Activated T-helper 1 cell treated with anti-CD3 and anti-CD28 coated beads, Interleukin-12 subunit alpha, Interleukin-12 subunit beta, Interleukin-2, Interleukin-4 antibody, amounts not matched to agents 30 ng/mL and 10 ng/mL and 1 ng/mL, durations not matched to agents 14 hours and 24 hours and 36 hours (primary cell): ENCODE measurements at places on chromosomes 3 and 15.

DNA sequence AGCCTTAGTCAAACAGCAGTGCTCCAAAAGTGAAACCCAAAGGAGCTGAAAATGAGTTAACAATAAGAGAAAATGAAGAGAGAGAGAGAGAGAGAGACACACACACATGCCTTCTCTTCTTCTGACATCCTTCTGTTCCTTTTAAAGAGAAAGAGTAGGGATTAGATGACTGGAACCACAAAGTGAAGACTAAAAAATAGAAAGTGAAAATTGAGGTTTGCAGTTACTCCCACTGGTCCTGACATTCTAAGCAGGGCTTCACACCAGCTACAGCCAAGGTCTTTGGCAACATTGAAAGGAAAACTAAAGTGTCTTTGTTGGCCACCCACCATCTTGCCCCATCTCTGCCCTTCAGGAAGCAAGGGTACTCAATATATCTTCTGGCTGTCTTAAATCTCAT is 59.2 kb downstream of the USP50 start:
- DNase-seq: no peak

- no peak for DNase-seq
These were observed 10.4 kb upstream of the POLR2M start for GRCh38 chr15:57696146-57696545.

GRCh38 chr3:15800780-15801179 is 3.0 kb upstream of the ANKRD28 start:
- no peak for DNase-seq

DNA sequence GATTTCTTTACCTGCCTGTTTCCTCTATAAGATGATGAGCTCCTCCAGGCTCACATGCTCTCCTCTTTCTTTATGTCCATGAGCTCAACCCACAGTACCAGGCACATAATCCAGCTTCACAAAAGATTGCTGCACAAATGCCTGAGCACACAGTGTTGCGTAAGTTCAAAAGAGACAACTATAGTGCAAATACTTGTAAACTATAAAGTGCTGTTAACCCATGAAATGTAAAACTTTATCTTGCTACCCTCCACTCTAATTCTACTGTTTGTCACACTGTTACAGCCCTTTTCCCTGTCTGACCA is 101.0 kb upstream of the LPP start:
- no peak for DNase-seq

DNA sequence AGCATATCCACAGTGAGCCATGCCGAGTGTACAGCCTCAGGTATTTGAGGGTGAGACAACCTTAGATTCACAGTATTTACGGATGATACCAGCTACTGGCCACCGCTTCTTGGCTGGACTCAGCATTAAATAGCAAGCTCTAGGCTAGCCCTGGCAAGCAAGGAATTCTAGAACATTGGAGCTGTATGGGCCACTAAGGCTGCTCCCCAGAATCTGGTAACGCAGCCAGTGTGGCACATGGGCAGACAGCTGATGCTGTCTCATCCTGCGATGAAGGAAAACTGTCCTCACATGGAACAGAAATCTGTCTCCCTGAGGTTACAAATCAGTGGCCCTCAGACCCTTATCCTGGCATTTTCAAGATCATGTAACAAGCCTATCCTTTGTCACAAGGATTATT is 57.6 kb upstream of the RGMA start:
- DNase-seq: no peak

- no peak for DNase-seq
These were observed 44.2 kb upstream of the ZBED2 start for GRCh38 chr3:111639316-111639715.

DNA sequence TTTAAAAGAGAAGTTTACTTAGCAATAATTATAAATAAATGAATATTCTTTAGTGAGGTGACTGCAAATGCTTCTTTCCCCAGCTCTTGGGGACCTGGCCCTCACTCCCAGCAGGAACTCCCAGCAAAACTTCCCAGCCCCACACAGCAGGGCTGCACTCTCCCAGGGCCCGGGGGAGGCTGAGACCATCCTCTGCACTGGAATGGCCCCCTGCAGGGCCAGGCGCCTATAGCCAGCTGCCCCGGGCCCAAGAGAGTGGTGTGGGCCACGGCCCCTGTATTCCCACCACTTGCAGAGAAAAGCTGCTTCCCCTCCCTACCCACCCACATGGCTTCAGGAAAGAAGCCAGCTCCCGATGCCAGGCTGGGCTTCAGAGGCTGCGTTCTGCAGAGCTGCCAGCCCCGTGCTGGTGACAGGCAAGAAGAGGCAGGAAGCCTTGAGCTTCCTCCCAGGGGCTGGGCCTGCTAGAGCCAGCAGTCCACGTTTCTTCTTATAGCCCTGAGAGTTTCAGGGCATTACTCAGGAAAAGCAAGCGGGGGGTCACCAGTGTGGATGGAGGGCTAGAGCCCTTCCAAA is 20.0 kb downstream of the IDH2 start:
- DNase-seq: no peak

GRCh38 chr3:12370758-12371157 is 81.9 kb downstream of the PPARG start:
- DNase-seq: no peak

GRCh38 chr15:84598250-84598649 is 2.6 kb upstream of the ZSCAN2 start:
- peak; percentile 23 for DNase-seq

- DNase-seq: no peak
These were observed 15.3 kb upstream of the FMN1 start for GRCh38 chr15:33209575-33210481.

DNA sequence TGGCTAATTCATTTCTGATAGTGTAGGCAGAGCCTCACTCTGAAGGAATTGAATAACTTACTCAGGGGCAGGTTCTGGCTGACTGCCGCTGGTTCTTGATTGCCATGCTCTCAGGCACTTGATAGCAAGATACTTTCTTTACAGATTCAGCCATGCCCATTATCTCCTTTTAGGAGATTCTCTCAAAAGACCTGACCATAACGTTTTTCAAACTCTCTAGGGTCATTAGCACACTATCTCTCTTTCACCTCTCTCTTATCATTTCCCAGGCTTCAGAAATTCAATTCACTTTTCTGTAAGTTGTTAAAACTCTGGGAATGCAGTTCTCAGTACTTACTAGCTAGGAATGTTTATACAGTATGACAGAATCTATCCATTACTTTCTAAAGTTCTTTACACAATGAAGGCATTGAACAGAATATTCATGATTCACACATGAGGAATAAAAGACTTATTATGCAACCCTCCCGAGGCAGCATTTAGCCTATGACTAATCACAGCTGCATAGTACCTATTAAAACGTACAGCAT is 850.3 kb upstream of the CADM2 start:
- no peak for DNase-seq

DNA sequence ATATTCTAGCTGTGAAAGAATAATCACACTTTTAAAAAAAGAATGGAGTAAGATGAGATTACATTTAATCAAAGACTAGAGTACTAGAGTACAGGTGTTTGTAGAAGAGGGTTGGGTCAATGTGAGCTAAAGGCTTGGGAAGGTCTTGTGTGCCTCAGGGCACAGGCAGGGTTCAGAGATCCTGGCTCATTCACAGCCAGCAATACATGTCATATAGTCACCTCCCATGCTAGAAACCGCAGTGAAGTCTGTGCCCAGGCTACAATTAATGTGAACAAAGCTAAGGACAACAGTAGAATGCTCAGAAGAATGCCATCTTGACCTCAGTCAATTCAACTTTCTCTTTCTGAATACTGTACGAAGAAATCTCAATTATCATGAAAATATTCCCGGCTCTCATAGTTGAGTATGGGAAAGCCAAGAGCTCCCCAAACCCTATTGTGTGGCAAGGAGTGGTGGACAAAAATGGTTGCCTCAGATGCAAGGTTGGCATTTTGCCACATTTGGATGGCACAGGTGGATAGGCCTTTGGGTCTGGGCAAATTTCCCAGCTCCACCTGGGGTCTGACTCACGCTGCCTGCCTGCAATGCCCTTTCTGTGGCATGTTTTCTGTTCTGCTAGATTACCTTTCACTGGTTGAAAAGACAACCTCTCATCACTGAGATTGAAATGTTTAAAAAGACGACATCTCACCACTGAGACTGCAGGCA is 70.2 kb downstream of the NMD3 start:
- DNase-seq: no peak

DNA sequence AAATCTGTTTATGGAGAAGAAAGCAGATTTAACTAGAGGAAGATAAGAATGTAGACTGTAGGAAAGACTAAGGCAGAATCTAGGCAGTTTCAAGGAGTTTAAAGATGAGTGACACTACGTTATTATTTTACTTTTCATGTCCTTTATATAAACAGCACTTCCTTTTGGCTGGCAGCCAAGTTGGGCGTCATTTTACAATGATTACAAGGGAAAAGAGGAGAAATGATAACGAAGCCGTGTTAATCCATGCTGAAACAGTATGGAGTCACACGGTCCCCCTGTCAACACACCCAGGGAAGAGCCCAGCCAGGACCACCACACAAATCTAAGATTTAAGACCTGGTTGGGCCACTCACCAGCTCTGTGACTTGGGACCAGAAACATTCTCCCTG is 83.7 kb upstream of the NEO1 start:
- DNase-seq: no peak

DNA sequence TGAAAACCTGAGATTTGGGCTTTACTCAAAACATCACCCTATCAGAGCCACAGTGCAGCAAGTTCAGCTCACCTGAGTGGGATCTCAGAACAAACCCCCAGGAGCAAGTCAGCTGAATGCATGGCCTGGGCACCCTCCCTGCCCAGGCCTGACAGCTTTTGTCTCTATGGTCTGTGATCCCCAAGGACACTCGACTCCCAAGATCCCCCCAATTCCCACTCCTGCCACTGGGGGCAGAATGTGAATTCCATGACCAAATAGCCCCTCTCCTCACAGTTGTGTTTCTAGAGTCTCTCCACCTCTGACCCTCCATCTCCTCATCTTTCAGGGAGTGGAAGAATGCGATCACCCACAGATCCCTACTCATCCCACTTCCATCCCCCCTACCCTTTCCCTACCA is 58.9 kb downstream of the ZNF445 start:
- no peak for DNase-seq

GRCh38 chr3:72408983-72409779 is 439.1 kb downstream of the SHQ1 start:
- DNase-seq: no peak

DNA sequence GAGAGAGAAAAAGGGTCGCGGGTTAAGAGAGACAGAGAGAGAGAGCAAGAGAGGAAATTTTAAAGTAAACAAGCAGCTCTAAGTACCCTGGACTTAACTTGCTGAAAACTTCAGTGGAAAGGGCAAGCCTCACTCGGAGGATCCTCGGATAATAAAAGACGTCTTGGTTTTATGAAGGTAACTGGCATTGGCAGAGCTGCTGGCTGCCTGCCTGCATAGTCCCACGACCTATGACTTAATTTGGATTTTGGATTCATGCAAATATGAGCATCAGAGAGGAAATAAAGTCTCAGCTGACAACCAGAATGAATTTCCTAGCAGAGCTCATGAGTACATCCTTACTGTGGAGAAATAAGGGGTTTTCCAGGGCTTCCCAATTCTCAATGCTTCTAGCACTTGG is 95.1 kb upstream of the PDZRN3 start:
- DNase-seq: no peak

DNA sequence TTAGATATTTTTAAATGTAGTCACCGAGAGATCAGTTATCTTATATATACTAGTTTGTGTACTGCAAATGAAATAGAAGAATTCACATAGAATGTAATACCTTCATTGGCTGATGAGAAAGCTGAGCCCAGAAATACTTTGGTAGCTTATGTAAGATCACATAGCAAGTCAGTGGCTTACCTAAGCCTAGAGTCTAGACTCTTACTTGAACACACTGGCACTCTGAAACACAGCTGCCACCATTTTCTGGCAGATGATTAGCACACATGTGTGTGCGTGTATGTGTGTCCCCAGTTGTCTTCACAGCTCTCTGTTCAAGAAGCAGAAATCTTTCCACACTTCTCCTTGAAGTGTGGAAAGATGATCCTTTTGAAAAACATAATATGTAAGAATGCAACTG is 124.3 kb downstream of the NEO1 start:
- no peak for DNase-seq

DNA sequence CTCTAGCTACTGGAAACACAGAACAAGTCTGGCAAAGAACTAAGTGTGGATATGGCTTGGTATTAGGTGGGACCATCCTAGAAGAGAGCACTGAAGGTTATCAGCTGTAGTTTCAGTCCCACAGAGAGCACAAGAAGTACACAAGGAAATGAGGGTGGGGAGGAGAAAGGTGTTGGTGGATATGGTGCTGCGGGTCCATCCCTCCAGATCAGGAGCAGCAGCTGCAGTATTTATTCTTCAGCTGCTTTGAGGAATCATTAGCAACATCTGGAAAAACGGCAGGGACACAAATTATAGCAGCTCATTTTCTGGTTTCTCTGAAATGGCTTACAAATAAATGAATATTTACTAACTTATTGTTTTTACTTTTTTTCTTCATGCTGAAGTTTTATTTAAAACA is 29.0 kb downstream of the CD80 start:
- no peak for DNase-seq

GRCh38 chr15:45169608-45170480 is 17.9 kb downstream of the SHF start:
- DNase-seq: no peak

DNA sequence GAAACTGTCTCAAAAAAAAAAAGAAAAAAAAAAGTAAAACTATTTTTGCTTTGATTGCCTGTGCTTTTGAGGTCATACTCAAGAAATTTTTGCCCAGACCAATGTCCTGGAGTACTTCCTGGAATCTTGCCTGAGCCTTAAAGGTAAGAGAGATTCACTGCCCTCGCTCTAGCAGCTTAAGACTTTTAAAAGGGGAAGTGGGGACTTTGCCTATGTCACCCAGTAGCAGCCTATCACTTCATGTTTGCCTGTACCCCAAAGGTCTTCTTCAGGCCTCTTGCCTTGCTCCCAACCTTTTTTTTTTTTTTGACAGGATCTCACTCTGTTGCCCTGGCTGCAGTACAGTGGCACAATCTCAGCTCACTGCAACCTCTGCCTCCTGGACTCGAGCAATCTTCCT is 18.9 kb upstream of the GOLGB1 start:
- no peak for DNase-seq

GRCh38 chr15:89971592-89971997 is 29.5 kb upstream of the ZNF710 start:
- peak; percentile 16 for DNase-seq

- no peak for DNase-seq
These were observed 18.1 kb downstream of the CSRNP1 start for GRCh38 chr3:39135170-39135805.

GRCh38 chr3:39011191-39011736 is 40.5 kb downstream of the SCN11A start:
- no peak for DNase-seq
